T-cell (primary cell): ENCODE measurements at places on chromosomes 11 and 22.

GRCh38 chr22:29596408-29596807, 7.0 kb upstream of the NF2 start:
- no peak for DNase-seq

DNA sequence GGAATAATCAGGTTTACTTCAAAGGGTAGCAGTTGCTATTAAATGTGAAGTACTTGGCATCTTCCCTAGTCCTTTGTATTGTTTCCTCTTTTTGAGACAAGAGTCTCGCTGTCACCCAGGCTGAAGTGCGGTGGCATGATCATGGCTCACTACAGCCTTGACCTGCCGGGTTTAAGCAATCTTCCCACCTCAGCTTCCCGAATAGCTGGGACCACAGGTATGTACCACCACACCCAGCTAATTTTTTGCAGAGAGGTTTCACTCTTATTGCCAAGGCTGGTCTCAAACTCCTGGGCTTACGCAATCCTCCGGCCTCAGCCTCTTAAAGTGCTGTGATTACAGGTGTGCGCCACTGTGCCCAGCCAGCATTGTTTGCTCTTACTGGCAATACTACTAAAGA, 36.2 kb upstream of the RAPSN start:
- no peak for DNase-seq

GRCh38 chr11:813456-814096, 3.8 kb downstream of the RPLP2 start:
- no peak for DNase-seq

DNA sequence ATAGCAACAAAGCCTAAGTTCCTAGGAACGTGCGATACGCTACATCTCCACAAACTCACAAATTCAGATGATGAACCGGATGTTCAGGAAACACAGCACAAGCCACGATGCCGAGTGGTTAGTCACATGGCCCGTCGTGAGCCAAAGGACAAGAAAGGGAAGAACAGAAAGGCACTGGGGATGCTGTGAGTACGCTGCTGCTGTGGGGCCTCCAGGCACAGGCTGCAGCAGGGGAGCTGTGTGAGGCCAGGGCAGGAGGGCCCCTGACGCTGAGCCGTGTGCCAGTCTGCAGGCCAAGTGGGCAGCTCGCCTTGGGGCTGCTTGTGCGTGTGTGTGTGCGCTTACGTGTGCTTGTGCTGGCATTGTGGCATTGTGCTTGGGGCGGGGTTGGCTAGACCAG, 89.4 kb downstream of the CTTN start:
- no peak for DNase-seq
